Activated naive CD8-positive, alpha-beta T cell treated with anti-CD3 and anti-CD28 coated beads for 36 hours (primary cell): ENCODE measurements at places on chromosomes 5 and 9.
A peak's percentile ranks its signal among the peaks of the same experiment; 100 is the strongest.

DNA sequence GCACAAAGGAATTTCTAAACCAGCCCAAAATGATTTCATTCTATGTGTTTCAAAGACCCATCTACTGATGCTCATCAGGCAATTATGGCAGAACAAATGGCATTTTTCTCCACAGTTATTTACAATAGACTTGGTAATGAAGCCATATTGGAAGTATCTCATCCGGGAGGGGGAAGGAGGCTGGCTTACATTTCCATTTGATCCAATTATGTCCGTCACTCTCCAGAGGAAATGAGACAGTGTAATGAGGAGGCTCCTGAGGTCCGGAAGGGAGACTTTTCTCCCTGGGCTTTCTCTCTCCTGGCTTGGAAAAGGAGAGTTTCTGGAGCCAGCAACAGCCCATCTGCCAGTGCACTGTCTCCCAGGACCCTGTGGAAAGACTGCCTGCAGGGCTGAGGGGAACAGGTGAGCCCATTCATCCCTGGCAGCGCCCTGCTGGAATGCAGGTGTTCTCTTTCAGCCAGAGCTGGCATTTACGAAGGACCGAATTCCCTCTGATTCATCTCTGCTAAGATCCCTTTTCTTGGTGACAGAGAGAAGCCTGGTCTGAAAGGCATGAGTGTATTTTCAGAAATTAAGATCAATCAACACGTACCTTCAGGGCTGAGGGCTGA lies 54.9 kb upstream of the SAP30L start:
- DNase-seq: no peak

GRCh38 chr5:107419498-107419897 lies 251.2 kb downstream of the EFNA5 start:
- no peak for DNase-seq

- DNase-seq: peak; percentile 14
Observed at GRCh38 chr9:84669288-84670137, at the start of gene NTRK2. Gene NTRK2 (plus strand): TSS chr9:84669729. CDS start chr9:84670749, 1,020 bp downstream.

GRCh38 chr5:57429513-57430120 lies 53.0 kb downstream of the ACTBL2 start:
- DNase-seq: no peak
